ENCODE measurements at places on chromosomes 16 and 17.

- DNase-seq: no peak
These were observed 14.8 kb downstream of the VASN start for GRCh38 chr16:4386451-4386805.

GRCh38 chr16:88405216-88406060 is 22.7 kb downstream of the ZNF469 start:
- no peak for DNase-seq

DNA sequence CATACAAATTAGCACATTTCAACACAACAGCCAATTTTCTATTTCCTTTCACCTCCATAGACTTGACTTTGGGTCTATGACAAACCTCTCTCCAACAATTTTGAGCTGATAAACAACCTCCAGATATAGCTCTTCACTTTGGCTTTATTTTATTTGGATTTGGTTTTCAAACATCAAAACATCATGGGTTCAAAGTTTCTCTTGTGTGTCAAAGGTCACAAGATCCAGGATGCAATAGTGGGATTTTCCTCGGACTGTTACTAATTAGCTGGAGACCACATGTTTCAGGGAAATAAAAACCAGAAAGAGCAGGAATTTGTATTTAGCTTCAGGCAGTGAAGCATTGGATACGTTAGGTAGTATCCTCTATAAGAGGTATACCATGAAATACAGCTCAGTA is 351.0 kb upstream of the SOX9 start:
- DNase-seq: no peak

- no peak for DNase-seq
These were observed 345.4 kb downstream of the SOX9 start for GRCh38 chr17:72466199-72466598.

GRCh38 chr17:74812109-74813009 is 36.2 kb upstream of the NAT9 start:
- DNase-seq: no peak

- no peak for DNase-seq
These were observed 25.5 kb upstream of the ALKBH5 start for GRCh38 chr17:18158022-18158600.

- DNase-seq: no peak
These were observed 7.4 kb downstream of the MYH11 start for GRCh38 chr16:15849209-15849981.

DNA sequence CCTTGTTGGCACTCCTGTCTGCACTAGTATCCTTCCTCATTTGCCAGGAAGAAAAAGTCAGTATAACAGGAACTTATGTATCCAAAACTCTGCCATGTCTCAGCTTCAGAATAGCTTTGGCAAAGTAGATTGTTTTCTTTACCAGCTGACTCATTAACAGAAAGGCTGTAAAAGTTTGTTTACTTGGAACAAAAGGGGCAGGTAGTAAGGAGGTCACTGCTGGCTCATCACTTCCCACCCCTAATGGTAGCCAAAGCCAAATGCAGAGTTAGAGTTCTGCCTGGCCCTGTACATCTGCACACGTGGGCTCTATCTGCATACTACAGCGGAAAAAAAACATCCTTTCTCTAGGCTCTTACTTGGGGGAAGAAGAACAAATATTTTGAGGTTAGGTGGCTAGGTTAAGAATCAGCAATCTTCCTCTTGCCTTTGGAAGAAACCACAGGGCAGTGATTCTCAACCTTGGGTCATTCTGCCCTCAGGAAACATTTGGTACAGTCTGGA is 90.9 kb upstream of the BCAR1 start:
- DNase-seq: peak; percentile 51

GRCh38 chr16:67278773-67279295 is 498 bp upstream of the PLEKHG4 start:
- DNase-seq: no peak

- DNase-seq: no peak
These were observed 20.9 kb downstream of the GNAO1 start for GRCh38 chr16:56212144-56212543.

- no peak for DNase-seq
These were observed 113.4 kb downstream of the PITPNC1 start for GRCh38 chr17:67490471-67490870.
